ENCODE measurements at places on chromosomes 7 and 10.
A peak's percentile ranks its signal among the peaks of the same experiment; 100 is the strongest.

- no peak for DNase-seq
These were observed 78.6 kb upstream of the GLCCI1 start for GRCh38 chr7:7889791-7890568.

- DNase-seq, result no peak
These were observed 1.4 kb downstream of the ITGB1 start for GRCh38 chr10:32956365-32957197.

DNA sequence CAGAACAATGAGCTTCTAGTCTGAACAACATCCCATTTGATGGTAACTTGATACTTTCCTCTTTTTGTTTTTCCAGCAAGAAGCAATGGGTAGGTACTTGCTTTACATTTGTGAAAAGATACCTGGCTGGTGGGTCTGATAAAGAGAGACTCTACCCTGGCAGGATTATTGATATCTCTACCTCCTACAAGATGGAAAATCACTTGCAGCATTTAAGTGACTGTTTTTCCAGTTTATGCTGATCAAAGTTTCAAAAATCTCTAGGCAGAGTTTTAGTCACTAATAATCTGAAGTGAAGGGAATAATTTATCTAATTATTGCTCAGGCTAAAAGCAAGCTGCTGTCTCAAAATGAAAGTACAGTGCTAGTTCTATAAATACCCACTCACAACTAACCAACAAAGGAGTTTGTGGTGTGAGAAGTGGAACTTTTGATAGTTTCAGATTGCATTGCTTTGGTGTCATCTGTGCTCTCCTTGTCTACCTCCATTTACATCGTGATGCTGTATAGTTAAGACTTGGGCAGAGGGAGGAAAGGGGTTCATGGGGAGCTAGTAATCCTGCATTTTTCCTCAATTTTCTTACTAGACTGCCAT lies 86.0 kb upstream of the ANKRD1 start:
- no peak for DNase-seq

DNA sequence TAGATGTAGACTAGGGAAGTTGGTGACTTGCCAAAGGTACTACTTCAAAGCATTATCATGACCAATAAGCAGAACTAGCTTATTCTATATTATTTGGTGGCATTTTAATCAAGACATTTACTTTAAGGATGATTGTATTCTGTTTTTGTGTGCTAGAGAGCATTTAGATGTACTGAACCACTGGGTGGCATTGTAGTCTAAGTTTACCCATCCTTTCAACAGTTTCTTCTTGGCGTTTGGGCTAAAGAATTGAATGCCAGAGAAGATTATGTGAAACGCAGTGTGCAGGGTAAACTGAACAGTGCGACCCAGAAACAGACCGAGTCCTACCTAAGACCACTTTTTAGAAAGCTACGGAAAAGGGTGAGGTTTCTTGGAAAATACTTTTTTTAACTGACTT lies 26.8 kb downstream of the PRPF18 start:
- DNase-seq, result no peak

GRCh38 chr10:76695069-76695468 lies 942.5 kb downstream of the KCNMA1 start:
- no peak for DNase-seq

DNA sequence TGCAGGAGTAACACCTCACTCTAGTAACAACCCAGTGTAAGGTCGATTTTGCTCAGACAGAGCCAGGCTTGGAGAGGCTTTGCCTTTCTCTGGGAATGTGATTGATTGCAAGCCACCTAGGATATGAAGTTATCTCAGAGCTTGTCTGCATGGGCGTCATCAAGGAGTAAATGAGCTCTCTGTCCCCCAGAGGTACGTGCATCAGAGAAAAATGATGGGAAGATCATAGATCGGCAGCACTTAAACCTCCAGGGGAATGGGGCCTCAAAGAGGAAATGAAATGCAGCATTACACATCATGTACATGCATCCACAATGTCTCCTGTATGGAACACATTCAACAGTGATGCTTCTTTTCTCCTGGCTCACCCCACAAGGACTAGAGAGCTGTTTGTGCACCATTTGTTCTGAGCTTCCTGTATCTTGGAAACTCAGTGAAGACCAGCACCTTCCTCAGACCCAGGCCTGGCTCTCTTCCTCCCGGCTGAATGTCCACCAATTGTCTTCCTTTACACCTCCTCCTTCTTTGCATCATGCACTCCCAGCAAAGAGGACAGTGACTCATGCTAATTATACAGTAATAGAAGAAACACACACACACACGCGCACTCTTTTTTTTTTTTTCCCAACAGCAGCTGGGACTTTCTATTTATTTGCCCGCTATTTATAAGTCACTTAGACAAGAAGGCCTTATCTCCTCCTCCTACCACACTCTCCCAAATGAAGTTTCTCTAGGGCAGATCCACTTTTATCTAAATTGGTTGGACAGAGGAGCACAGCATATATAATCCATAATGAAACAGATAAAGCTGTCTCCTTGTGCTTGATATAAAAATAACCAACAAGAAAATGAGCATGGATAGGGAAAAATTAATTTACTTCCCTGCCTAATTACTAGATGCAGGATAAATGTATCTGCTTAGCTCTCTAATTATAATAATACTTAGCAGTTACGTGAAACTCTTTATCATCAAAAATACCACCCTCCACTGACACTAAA lies 990.7 kb downstream of the CCSER2 start:
- DNase-seq, result peak; percentile 22

- no peak for DNase-seq
These were observed 694.9 kb upstream of the KCND2 start for GRCh38 chr7:119578116-119578515.

DNA sequence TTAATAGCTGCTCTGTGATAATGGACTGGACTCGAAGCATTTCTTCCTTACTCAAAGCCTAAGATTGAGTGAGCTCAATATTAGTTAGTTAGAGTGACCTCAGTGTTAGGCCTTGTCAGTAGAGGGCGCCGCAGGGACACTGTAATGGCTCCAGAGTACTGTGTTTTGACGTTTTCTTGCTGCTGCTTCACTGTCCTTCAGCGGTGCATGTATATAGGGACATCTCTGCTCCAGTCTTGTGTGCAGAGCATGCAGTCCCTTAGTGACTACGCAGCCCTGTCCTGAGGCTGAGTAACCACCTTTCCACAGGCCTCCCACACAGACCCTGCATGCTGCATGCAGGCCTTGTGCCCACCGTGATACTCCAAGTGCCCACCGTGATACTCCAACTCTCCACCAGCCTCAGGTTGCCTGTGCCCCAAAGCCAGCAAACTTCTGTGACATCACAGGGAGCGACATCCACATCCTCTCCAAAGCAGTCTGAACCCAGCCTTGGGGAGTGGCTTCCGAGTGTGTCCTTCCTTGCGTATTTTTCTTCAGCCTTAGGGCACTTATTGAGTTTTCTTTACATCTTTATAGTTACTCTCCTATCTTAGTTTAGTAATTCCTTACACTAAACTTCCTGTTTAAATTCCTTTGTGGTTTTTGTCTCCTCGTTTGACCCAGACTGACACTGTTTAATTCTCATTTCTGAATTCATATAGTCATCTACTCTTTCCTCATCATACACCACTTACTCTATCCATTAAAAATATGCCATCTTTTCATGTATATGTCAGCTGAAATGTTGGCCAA lies 118.2 kb downstream of the JAZF1 start:
- no peak for DNase-seq

- no peak for DNase-seq
These were observed 21.1 kb downstream of the FRMD4A start for GRCh38 chr10:14309593-14309992.

DNA sequence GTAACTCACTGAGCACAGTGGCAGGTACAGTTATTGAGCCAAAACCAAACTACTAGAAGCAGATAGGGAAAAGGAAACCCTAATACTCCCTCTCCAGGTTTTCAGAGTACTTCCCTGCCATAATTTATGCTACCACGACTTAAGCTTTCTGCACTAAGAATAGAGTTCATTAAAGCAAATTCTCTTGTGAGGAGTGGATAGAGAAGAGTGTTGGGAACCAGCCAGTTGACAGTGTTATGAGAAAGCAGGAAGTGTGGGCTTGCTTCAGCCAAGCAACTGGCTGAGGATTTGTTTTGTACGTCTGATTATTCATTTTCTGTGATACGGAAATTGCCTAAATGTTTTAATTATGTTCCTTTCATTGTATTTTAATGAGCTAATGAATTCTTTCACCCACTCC lies 280.5 kb downstream of the KIF20B start:
- no peak for DNase-seq

DNA sequence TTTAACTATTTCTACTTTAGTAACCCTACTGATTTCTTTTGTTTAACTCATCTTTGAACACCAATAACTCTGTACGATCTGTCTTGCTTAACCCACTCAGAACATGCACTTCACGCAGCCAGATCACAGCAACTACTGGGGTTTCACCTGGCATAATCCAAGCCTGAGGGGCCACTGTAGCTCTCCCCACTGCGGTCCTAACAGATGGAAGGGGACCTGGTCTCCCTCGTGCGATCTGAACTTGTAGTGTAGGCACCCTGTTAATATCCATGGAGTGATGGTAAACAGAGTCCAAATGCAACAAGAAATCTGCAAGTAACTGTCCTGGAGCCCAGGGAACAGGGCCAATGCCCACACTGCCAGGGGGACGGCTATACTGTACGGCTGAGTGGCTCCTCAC lies 45.5 kb downstream of the INSIG1 start:
- no peak for DNase-seq

GRCh38 chr10:102514487-102515311 lies 10.9 kb downstream of the SUFU start:
- no peak for DNase-seq

DNA sequence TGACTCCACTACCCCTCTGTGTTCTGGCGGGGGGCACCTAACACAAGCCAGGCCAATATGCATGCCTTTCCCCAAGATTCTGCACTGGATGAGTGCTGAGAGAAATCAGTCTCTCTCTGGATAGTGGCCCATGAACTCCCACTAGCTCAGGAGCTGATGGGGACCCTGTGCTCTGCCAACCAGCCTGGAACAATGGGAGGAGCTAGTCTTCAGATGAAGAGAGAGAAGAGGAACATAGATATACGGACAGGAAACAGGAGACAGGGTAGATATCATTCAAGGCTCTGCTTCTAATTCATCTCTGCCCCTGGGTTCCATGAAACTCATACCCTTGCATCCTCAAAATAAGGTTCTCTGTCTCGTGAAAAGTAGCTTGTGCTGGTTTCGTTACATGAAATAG lies 27.9 kb upstream of the PLXNA4 start:
- DNase-seq, result no peak

DNA sequence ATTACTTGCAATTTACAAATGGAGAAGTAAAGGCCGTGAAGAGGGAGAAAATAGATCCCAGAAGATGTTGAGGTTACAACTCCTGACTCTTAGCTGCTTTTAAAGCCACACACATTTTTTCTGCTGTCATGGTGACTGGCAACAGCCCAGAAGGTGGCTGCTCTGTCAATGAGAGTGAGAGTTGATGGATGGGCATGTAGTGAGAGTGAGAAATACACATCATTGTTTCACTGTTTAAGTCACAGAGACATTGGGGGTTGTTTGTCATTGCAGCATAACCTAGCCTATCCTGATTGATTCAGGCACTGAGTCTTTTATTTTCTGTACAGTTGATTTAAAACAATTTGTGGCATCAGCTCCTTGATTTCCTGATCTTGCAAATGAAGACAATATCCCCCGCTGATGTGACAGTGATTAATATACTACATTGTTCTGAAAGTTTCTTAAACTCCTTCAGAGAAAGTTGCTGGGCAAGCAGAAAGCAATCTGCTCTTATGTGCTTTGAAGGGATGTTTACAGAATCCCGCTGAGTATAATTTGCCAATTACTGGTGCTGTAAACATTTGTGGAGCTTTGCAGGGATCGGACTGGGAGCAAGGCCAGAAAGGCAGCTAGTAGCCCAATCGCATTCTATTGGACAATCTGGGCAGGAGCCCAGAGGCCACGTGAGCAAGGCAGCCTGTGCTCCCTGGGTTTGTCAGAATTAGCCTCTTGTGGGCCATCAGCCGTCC lies 229.6 kb downstream of the PRPF18 start:
- peak; percentile 67 for DNase-seq

DNA sequence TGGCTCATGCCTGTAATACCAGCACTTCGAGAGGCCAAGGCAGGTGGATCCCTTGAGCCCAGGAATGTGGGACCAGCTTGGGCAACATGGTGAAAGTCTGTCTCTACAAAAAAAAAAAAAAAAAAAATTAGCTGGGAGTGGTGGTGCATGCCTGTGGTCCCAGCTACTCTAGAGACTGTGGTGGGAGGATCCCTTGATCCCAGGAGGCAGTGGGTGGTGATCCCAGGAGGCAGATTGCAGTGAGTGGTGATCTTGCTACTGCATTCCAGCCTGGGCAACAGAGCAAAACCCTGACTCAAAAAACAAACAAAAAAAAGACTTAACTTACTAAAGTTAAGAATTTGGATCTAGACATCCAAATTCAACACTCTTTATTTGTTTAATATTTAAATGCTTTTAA lies 10.2 kb upstream of the ADO start:
- DNase-seq, result no peak

DNA sequence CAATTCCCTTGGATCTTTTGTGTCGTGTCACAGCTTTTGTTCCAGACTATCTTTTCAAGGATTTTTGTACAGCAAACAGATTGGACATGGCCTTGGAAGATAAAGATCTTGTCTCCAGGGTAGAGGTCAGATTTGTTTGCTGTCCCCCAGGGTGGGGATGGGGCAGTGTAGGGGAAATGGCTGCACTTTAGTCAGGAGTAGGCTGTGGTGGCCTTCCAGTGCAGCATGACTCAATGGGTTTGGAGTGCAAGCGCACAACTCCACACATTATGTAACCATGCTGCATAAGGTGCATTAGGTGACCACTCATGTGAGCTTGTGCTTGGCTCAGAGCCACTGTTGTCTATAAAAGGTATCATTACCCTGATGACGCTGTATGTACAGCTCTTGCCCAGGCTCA lies 23.9 kb upstream of the ADAMTS14 start:
- no peak for DNase-seq

DNA sequence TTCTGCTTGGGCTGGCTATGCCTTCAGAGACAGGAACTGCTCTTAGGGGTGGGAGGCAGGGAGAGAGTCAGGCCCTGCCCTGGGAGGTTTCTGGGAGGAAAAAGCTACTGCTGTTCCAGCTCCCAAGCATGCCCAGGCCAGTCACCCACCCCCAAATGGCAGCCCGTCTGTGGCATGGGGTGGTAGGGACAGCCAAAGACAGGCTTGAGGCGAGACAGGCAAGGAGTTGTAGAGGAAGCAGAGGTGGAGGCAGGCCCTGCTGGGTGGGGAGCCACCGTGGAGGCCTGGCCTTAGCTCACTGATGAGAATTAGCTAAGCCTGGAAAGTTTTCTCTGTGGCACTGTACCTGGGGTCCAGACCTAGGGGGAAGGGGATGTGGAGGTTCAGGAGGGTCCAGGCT lies 6.6 kb upstream of the SAMD8 start:
- no peak for DNase-seq

All from anterior cingulate cortex (tissue), 58 donors.